ENCODE measurements at places on chromosomes 2 and 18.
A peak's percentile ranks its signal among the peaks of the same experiment; 100 is the strongest.

- no peak overlapping the region for H3K4me3 ChIP-seq
- no peaks in the 10 kb centered on the region for H3K36me3 ChIP-seq
- H3K27me3 ChIP-seq: no peaks in the 10 kb centered on the region
- peaks cover 39% of the 10 kb centered on the region for H3K4me1 ChIP-seq
Observed at GRCh38 chr2:238599549-238600505, 173.1 kb downstream of the ASB1 start.

DNA sequence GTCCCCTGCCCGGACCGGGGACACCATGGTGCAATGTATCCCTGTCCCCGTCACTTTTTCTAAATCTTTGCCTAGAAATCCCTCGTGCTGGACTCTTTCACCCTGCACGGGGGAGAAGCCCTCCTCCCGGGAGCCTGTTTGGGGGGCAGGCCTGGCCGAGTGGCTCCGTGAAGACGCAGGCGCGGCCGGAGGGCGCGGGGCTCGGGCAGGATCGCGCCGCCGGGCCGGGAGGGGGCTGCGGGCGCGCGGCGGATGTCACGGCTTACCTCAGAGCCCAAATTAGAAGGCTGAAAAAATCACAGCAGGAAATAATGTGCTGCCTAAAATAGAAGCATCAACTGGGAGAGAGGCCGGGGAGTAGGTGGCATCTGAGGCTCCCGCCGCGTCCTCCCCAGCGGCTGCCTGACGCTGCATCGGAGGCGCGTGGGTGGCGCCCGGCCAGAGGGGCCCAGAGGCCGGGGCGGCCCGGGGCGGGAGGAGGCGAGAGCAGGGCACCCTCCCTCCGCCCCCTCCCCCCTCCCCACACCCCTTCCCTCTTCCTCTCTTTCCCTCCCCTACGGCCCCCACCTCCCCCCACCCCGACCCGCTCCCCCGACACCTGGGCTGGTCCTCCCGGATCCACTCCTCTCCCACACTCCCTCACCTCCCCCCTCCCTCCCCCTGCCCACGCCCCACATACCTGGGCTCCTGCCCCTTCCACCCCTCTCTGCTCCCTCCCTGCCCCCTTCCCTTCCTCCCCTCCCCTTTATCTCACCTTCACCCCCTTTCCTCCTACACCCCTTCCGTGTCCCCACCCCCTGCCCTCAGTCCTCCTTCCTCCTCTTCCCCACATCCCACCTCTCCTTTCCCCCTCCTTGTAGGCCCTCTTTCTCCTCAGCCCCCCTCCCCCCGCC, 51.9 kb downstream of the SLC4A1AP start:
- H3K27me3 ChIP-seq: no peaks in the 10 kb centered on the region
- peak overlapping the region; percentile 83 for H3K27ac ChIP-seq
- no peaks in the 10 kb centered on the region for H3K36me3 ChIP-seq

- no peak overlapping the region for H3K4me3 ChIP-seq
- peak overlapping the region; percentile 59 for H3K27ac ChIP-seq
- H3K27me3 ChIP-seq: no peaks in the 10 kb centered on the region
Observed at GRCh38 chr2:61620244-61621159, 82.3 kb upstream of the XPO1 start.

- H3K27me3 ChIP-seq: no peaks in the 10 kb centered on the region
- no peak overlapping the region for H3K4me3 ChIP-seq
- H3K27ac ChIP-seq: no peak overlapping the region
- no peak for DNase-seq
- no peaks in the 10 kb centered on the region for H3K4me1 ChIP-seq
Observed at GRCh38 chr2:62231541-62231940, 35.6 kb downstream of the B3GNT2 start.

DNA sequence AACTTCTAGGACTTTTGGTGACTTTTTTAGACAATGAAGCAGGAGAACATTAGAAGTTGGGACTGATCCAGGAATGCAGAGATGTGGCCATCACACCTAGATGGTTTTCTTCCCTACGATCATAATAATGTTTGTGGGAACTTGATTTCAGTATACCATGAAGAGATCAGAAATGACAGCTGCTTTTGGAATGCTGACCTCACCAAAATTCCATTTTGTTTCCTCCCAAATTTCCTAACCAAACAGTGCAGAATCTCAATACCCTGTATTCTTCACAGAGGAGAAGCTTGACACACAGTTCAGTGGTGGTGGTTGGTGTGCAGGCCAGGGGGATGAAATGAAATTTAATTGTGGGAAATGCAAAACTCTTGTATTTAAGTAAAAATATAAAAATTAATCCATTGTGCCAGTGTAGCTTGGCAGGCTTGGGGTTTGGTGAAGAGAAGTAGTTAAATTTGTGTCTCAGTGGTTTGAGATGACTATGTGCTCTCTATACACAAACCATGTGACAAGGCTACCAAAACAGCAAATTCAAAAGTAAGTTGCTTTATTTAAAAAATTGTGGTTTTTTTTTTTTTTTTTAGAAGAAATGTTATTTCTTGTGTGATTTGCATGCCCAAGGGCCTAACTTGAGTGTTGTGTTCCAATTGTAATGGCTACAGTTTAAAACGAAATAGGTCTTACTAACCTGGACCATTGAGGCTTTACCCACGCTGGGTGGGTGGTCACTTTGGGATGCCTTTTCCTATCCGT, 252.4 kb downstream of the LPIN1 start:
- H3K4me3 ChIP-seq: no peak overlapping the region
- peaks cover 26% of the 10 kb centered on the region for H3K4me1 ChIP-seq
- DNase-seq: peak; percentile 23

DNA sequence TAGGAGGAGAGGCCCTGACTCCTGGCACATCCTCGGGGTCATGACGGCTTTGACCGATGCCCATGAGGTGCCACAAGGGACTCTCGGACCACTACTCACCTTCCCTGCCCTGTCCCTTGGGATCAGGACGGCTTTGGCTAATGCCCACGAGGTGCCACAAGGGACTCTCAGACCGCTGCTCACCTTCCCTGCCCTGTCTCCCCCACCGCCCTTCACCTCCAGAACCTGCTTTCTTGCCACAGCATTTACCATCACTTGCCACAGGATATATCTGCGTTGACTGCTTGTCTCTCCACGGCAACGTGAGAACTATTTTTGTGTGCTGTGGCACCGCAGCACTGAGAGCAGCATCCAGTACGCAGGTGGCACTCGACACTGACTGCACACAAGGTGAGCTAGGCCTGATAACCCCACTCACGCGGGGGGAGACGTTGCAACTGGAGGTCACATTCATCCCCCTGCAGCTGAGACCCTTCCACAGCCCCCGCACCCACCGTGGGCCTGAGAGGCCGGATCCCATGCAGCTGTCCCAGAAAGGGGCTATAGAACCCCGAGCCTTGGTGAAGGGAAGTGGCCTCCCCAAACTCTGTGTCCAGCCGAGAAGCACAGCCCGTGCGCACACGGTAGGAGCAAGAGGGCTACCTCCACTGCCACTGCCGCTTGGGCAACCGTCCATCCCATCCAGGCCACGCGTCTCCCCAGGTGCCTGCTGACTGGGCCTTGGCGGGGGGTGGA, 47.5 kb downstream of the ANO7 start:
- H3K4me3 ChIP-seq: no peak overlapping the region
- H3K27me3 ChIP-seq: no peaks in the 10 kb centered on the region
- H3K4me1 ChIP-seq: no peaks in the 10 kb centered on the region
- H3K27ac ChIP-seq: no peak overlapping the region
- no peak for DNase-seq

DNA sequence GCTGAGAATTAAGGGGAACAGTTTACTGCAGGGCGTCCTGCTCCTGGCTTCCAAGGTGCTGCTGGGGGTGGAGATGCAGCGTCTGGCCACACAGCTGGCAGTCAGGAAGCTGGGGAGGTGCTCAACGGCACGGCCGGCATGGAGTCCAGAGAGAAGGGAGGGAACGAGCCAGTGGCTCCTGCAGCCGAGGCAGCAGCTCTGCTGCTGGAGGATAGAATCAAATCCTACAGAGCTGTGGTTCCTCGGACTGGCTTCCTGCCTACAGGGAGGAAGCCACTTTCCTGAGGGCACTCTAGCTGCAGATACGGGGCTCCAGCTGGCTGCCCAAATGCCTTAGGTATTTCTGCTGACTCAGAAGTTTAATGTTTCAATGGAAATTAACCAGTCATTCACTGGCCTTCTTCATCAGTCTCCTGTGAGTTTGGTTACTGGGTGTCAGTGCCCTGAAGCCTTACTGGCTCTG, 266.3 kb downstream of the TWIST2 start:
- H3K27me3 ChIP-seq: no peaks in the 10 kb centered on the region
- no peaks in the 10 kb centered on the region for H3K36me3 ChIP-seq
- peak; percentile 37 for DNase-seq
- no peaks in the 10 kb centered on the region for H3K4me1 ChIP-seq

Measured in GM23248 (cell line).